ENCODE measurements at places on chromosomes 7 and 10.

GRCh38 chr7:92325173-92325572 is 79.4 kb downstream of the ANKIB1 start:
- DNase-seq = no peak

DNA sequence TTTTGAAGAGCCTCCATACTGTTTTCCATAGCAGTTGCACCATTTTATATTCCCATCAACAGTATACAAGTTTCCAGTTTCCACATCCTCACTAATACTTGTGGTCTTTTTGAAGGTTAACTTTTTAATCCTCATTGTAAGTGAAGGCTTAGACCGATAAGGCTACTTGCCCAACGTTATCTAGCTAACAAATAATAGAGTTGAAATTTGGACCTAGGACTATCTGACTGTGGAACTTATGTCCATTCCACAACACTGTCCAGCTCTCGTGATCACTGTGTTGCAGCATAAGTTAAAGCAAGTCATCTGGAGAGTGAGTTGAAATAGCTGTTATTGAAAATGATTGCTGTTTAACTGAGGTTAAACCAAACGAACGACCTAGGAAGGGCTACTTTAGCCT is 84.0 kb downstream of the ZNF92 start:
- no peak for DNase-seq

GRCh38 chr7:66169616-66170015 is 35.5 kb upstream of the TPST1 start:
- DNase-seq = no peak

DNA sequence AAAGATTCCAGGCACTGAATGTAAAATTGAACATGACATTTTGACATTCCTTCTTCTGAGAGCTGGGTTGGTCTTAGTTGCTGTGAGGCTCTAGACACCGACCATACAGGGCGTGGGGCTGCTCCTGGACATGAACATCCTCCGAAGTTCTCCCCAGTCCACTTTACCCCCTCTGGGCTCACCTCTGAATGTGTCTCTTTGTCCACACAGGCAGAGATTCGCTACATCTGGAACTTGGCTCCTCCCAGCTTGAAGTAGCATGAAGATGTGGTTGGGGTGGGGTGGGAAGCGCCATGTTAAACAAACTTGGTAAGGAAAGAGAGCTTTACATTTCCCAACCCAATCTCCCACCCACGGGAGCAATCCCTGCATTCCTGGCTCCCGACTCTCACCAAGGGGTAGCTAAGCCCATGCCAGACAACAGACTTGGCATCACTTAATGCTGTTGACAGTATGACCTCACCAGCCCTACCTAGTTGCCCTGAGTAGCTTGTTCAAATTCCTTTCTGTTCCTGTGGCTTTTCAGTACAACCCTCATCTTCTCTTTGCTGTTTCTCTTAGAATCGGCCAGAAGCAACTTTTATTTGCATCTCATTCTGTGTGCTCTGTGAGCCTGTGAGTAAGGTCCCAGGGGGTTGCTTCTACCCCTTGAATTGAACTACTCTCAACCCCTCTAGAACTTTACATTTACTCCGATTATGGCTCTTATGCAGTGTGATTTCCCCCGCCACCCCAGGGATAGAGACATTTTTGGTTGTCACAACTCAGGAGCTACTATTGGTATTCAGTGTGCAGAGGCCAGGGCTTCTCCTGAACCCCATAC is 211.4 kb downstream of the SEC23IP start:
- DNase-seq = no peak

GRCh38 chr7:106608661-106609060 is 52.3 kb downstream of the CCDC71L start:
- no peak for DNase-seq

DNA sequence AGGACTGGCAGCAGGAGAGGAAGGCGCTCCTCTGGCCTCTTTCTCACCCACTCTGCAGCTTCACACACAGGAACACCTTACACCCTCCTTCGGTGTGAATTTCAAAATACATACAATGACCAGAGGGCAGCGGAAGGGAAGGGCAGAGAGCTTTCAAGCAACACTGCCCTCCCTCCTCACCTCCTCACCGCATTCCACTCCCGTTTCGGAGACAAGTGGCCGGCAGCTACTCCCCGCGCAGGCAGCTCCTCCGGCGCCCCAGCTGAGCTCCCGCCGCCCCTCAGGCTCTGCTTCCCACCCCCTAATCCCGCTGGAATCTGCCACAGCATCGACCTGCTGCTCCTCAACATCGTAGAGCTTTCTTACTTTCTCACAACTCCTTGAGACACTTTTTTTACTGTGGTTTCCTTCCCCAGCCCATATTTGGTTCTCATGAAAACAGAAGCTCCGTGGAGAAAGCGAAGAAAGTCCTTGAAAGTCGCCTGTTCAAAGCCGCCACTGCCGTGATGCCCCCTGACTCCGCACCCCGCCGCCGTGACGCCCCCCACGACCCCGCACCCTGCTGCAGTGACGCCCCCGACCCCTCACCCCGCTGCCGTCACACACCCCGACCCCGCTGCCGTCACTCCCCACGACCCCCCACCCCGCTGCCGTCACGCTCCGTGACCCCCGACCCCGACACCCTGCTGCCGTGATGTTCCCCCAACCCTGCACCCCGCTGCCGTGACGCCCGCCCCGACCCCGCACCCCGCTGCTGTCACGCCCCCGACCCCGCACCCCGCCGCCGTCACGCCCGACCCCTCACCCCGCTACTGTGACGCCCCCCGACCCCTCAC is 14.6 kb upstream of the GPER1 start:
- DNase-seq = no peak

GRCh38 chr10:50600286-50600685 is 23.5 kb downstream of the SGMS1 start:
- no peak for DNase-seq

DNA sequence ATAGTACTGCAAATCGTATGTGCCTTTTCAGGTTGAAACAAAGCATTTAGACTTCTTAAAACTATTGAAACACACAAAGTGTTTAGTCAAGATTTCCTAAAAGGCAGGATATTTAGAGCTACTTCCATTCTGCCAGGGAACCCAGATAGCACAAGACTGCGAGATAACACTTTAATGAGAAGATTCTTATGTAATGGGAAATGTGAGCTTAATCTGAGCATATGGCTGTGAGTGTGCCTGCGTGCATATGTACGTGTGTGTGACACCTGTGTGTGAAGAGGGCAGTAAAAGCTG is 14.3 kb upstream of the JCAD start:
- DNase-seq = no peak

DNA sequence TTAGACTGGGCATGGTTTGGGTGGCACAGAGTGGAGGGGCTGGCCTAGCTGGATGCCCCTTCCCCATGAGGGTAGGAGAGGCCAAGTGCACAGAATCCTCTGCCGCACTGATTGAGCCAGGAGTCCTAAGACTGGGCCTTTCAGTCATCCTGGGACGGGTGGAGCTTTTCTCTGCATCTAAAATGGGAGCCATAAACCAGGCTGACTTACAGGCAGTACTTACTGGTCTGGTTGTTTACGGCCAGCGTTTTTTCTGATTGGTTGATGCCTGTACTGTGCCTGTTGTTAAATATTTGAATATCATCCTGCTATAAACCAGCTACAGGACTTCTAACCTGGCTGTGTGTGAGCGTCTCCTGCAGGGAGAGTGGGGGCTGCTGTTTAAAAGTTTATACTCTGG is 107.8 kb downstream of the CDH23 start:
- DNase-seq = no peak

DNA sequence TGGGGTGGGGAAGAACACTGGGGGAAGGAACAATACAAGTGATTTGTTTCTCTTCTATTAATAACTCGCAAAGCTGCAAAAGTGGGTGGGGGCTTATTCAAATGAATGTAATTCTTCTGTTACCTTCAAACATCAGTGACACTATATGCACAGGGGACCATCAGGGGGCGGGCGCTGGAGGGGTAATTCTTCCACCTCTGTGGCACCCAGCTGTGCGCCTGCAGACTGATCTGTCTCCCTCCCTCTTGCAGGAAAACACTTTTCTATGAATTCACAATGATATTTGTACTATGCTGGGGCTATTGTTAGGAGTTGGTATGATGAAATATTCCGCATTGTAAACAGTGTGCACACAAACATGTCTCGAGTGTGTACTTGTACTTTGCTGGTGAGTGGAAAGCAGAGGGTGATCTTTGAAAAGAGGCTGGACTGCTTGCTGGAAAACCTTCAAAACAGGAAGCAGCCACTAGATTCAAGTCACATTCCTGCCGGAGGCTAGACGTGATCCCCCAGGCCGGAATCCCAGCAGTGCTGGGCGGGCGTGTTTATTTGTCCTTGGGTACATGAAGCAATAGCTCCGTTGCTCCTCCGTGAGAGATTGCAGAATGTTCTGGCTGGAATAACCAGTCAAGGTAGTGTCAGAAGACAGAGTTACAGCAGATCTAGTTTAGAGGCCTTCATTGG is 15.8 kb upstream of the BNIP3 start:
- peak; percentile 75 for DNase-seq

- DNase-seq = no peak
These were observed 923 bp downstream of the TNPO3 start for GRCh38 chr7:129053938-129054437.

- DNase-seq = no peak
These were observed 34.4 kb downstream of the CALD1 start for GRCh38 chr7:134813663-134814396.

DNA sequence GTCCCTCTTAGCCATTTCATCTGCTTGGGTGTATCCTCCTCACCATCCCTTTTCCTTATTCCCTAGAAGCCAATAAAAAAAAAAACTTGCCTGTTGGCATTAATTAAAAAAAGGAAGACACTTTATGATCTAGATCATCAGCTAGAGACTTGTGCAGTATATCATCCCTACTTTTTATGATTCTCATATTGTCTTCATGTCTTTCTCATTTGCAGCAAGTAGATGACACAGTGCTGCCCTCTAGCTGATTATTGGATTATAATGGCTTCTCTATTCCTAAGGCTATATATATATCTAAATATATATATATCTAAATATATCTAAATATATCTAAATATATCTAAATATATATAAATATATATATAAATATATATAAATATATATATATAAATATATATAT is 272.4 kb upstream of the LRGUK start:
- DNase-seq = peak; percentile 32

DNA sequence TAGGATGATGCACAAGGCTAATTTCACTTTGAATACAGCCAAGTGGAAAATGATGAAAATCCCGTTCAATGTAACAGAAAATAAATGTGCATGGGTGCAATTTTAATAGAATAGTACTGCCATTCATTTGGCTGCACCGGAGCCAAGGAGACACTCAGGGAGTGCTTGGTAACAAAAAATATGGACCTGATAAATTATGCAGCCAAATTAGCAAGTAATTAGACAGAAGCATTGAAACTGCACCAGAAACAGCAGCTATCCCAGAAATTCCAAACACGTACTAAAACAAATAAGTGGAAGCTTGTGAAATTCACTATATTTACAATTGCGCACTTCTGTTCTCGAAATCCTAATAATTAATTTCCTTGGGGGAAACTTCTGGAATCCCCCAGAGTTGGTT is 31.5 kb downstream of the ST8SIA6 start:
- no peak for DNase-seq

DNA sequence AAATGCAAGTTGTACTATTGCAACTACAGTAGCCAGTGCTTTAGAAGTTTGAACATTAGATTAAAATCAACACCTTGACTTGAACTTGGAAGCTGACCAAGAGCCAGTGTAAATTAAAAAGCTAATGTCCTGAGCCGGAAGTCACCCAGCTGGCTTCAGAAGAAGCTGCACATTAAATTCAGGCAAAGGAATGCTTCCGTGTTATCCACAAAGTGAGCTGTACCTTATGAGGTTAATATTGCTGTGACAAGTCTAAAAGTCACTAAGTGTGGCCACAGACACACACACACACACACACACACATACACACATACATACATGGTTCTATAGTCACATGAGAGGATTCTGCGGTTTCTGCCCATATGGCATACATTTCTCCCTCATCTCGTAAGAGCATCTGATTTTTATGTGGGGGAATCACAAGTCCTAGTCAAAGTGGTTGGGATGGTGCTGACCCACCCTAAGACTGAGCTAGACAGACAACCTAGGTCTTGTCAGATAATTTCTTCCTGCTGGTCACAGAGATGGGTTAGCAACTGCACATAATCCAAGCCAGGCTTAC is 612.9 kb downstream of the SORCS1 start:
- DNase-seq = no peak

- DNase-seq = peak; percentile 77
These were observed 58.8 kb downstream of the INSIG1 start for GRCh38 chr7:155356323-155357105.

DNA sequence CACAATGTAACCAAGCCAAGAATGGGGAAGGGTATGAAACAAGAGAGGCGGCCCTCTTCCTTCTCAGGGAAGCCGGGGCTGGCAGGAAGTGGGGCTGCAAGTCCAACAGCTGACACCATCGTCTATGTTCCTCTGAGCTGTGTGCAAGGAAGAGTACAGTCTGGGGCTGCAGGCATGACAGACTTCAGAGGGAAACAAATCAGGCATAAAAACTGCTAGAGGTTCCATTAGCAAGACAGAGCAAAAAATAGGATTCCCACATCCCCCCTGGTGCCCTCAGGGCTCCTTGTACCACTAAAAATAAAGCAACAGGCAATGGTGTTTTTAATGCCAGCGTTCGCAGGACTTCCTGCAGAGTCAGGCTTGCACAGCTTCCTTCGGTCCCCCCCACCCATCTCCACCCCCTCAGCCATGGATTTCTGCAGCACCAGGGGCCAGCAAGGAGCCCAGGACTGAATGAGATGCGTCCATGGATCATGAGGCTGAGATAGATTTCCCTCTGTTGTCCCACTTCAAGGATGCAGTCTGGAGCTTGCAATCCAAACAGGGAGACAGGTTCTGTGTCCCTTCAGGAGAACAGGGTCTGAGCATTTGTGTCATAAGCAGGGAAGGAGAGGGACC is 34.6 kb downstream of the KCNMA1 start:
- DNase-seq = no peak

DNA sequence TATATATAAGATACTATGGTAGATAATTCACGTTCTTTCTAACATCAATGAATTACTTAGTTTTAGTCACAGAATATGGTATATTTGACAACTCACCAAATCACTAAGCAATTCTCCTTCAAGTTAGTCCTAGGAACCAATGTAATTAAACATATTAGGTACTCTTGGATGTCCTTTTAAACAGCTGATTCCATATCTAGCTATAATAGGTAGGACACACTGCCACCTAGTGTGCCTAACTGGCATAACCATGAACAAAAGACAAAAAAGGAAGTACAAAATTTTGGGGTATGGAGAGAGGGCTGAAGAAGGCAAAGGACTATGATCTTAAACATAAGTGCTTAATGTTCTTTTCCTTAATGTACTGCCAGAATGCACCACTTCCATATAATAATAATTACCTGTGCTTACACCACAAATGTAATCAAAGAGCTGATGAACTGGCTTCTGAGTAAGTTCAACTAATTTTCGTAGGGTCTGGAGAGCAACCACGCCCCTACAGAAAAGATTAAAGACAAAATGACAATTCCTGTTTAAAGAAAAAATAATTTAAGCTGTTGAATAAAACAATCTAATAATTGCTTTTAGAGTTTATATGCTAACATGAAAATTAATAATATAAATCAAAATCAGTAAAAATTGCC is 28.7 kb downstream of the PNPLA8 start:
- peak; percentile 26 for DNase-seq

- DNase-seq = no peak
These were observed 207.8 kb downstream of the TFEC start for GRCh38 chr7:115822801-115823200.

GRCh38 chr10:23742807-23743206 is 303.9 kb downstream of the OTUD1 start:
- DNase-seq = no peak
